Kidney tubule cell (primary cell): ENCODE measurements at places on chromosomes 6 and 20.
A peak's percentile ranks its signal among the peaks of the same experiment; 100 is the strongest.

GRCh38 chr6:95690328-95690727 lies 113.0 kb downstream of the MANEA start:
- no peak for DNase-seq

DNA sequence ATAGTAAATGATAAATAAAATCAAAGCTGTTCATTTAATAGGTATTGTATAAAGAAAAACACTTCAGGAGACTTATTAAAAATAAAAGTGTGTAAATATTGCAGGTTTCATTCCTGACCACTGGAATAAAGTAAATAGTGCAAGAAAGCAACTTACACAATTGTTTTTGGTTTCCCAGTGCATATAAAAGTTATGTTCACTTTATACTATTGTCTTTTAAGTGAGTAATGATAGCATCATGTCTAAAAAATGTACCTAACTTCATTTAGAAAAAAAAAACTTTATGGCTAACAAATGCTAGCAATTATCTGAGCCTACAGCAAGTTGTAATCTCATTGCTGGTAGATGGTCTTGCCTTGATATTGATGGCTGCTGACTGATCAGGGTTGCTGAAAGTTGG lies 726.6 kb upstream of the POU3F2 start:
- no peak for DNase-seq

DNA sequence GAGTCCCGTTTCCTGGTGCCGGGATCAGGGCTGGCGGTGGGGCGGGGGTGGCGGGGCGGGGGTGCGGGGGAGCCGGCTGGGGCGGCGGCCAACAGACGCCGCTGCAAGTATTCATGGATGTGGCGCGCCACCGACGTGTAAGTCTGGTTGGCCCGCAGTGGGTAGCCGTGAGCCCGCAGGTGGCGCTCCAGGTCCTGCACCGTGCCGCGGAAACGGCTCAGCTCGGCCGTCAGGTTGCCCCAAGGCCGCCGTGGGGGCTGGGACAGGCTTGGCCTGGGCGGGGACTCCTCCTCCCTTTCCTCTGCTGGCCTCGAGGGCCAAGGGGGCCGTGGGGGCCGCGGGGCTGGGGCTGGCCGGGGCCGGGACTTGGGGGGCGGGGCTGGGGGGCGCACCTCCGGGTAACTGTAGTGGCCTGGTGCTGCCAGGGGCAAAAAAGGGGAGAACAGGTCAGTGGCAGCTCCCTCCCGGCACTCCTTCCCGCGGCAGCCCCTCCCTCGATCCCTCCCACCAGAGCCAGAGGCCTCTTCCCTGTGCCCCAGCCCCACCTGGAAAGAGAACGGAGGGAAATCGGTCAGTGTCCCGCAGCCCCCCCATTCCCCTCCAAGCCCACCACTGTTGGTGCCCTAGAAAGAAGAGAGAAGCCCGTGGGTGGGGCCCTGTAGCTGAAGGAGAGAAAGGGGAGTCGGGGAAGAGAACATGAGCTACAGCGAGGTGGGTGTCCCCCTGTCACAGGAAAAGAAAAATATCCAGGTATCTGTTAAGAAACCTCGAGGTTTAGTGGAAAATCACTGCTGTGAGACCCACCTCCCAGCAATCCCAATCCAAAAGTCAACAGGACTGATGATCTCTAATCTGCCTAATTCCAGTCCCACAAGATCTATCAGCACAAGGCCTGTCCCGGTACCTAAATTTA lies 21.3 kb downstream of the TNXB start:
- DNase-seq = peak; percentile 70

DNA sequence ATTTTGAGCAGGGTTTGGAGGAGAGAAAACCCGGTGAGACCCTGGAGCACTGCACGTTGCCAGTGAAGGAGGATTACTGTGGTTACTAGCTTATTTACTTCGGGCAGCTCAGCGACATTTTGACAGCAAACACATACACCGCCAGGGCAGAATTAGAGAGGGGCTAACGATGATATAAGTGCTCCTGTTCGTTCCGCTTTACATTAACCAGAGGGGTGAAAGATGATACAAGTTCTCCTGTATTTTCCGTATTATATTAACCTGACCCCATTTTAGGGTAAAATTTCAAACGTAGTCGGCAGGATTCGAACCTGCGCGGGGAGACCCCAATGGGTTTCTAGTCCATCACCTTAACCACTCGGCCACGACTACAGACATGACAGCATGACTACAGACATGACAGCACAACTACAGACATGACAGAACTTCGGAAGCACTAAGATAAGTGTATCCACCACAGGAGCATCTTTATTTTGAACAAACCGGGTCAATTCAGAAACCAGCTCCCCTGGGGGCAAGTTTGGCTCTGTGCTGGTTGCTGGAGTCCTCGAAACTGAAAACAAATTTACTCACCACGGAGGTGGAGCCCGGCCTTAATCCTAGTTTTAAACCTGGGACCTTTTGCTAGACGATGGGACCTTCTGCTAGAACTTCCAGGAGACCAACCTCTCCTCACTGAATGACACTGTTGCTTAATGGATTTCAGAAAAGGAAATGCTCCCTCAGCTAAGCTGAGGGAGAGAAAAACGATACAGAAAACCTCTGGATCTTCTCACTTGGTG lies 80.4 kb upstream of the ZNF184 start:
- peak; percentile 85 for DNase-seq

DNA sequence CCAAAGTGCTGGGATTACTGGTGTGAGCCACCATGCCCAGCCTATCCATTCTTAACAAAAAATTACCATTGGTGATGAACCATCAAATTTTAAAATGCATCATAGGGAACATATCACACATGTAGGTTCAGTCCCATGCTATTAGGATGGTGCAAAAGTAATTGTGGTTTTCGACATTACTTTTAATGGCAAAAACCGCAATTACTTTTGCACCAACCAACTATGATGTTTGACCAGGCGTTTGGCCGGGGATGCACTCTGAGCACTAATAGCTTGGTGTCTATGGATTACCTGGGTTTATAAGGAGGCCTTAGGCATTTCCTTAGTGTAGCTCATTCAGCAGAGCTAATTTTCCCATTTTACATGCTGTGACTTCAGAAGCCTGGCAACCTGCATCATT lies 246.5 kb upstream of the SUPT3H start:
- DNase-seq = no peak

DNA sequence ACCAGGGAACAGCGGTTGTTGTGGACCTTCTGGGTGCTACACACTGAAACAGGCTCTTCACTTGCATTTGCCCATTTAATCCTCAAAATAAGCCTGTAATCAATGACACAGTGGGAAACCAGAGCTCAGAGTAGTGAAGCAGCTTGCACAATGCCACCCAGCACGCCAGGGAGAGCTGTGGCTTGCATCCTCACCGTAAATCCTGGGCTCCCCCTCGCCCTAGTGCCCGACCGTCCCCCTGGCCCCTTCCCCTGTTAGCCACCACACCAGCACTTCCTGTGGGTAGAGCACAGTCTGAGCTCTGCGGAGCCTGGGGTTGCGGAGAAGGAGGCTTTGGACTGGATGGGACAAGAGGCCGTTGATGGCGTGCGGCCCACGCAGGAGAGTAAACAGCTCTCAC lies 14.5 kb downstream of the VSTM2L start:
- no peak for DNase-seq

DNA sequence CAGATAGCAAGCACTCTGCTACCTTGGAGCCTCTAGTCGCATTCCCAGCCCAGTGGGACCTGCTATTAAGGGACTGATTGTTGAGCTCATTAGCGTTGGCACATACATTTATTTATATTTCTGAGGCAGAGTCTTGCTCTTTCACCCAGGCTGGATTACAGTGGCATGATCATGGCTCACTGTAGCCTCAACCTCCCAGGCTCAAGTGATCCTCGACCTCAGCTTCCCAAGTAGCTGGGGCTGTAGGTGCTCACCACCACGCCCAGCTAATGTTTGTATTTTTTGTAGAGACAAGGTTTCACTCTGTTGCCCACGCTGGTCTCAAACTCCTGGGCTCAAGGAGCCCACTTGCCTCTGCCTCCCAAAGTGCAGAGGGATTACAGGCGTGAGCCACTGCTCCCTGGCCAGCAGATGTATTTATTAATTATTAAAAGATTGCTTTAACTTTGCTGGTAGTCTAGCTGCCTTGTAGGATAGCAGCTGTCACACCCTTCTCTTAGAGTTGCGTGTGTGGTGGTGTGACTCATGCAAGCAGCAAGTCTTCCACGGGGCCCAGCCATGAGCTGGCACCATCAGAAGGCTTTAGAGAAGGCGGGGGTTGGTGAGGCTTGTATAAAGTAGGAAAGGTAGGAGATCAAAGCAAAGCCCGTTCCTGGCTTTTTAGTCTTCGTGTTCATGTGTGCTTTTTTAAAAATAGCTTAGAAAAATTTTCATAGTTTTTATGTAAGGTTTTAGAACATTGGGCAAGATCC lies 16.5 kb downstream of the ACTR5 start:
- DNase-seq = peak; percentile 96

GRCh38 chr6:162343936-162344645 lies 383.5 kb downstream of the PRKN start:
- DNase-seq = peak; percentile 29

- DNase-seq = no peak
Observed at GRCh38 chr6:101443315-101443714, 49.8 kb downstream of the GRIK2 start.
